ENCODE measurements at places on chromosomes 2 and 18.

DNA sequence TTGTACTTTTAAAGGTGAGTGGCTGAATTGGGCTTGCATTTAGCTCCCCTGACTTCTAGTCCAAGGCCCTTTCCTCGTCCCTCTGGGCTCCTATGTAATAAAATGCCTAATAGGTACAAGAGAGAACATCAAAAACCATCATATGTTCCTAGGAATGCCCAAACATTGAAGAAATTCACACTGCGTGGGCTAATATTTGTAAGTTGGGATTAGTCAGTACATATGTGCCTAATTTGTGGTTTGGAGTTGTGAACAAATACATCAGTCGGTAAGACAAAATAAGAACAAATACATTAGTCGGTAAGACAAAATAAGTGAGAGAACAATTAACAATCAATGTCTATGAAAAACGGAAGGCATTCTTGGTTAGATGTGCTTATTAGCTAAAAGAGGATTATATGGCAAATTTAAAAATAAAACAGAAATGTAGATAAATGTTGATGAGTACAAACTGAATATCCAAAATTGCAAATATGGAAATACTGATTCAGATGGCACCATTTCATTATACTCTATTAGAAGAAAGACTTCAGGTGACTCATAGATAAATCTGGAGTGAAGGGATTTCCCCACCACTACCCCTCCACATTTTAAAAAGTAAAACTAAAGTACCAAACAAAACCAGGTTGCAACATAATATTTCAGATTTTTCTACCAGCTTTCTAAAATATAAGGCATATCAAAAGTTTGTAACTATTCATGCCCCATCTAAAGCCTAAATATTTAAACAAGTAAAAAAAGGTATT, 325.4 kb downstream of the ZEB2 start:
- DNase-seq, result no peak

DNA sequence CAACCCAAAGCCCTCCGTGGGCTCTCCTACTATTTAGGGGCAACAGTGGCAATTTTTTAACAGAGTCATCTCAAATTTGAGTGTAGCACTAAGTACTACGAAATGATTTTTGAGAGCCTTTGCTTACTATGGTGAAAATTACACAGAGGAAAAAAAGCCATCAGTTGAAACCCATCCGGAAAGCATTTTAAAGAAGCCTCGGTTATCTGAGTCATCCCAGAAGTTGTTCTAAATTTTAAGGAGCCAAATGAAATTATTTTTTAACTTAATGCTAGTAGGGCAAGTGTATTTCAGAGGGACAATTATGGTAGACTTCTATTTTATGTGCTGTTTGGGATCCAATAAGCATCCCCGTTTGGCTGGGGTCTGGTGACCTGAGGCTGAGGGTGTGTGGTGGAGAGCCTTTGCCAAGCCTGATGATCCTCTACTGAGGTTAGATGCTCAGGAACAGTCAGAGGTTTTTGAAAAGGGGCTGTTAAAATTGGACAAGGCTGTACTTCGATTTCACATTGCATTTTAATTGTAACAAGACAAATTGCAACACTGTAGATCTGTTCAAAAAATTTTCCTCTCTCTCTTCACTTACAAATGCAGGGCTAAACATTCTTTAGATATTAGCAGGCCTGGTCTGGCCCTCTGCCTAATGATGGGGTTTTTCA, 47.0 kb downstream of the RAPGEF4 start:
- DNase-seq, result no peak

DNA sequence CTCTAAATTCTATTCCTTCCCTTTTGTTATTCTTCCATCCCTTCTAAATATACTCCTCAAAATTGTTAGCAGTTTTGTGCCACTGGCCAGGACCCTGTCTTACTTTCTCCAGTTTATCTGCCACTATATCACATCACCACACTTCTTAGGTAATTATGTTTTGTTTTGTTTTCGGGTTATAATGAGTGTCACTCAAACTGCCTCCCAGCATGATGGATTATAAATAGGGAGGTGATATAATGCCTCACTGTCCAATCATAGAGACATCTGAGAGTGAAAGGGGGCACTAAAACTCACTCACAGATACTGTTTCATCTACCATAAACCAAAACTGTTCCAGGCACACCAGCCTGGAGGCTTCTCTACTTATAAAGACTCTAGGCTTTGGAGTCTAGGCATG, 3.5 kb downstream of the RSAD2 start:
- no peak for DNase-seq

DNA sequence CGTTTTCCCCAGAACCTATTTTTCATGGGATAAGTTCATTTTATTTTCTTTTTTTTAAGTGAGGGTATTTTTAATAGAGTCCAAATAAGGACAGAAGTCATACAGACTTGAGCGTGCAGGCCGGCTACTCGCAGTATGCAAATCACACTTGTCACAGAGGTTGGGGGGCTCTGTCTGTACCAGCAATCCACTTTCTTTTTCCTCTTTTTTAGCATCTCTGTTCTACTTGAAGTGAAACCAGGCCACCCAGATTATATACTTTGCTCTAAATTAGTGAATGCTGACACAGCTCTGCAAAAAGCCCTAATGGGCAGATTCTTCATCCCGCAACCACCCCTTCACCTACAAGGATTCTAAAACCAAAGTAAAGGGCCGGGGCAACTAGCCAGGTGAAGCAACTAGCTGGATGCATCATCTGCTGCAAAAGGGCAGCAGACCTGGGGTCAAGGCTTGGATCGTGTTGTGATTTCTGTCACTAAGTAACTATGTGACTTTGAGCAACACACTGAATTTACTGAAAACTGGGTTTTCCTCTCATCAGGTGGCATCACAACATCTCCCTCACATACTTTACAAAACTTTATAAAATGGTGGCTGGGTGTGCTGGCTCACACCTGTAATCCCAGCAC, 18.4 kb downstream of the KDSR start:
- no peak for DNase-seq

DNA sequence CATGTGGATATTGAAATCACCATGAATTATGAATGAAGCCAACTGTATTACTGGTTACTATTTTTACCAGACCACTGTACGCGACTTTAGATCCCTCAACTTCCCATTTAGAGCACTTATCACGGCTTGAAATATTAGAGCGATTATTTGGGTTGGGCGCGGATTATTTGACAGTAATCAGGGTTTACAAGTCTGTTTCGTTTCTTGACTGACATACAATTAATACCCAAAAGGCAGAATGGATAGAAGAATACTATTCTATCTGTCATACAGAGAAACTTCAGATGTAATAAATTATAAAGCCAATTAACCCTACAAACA, 496 bp upstream of the NAPG start:
- no peak for DNase-seq

- DNase-seq, result no peak
These were observed 10.5 kb downstream of the SMAD2 start for GRCh38 chr18:47919916-47920315.

DNA sequence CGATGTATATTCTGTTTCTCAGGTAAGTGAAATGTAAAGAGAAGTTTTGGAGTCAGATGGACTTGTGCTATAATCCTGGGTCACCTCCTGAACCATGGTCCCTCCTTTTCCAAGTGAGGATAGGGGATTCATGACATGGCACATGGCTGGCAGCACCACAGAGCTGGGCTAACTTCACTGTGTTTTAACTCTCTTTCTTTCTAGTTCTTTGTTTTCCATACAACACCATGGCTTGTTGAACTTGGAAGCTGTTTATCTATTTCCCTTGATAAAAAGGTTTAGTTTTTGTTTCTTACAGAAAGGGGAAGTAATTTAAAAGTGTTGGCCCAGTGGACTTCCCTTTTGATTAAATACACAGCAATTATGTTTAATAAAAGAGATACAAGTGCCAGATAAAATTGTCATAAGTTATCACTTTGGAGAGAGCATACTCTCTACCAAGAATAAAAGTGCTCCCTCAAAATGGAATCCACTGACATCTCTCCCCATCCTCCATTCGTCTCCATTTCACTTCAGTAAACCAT, 90.4 kb downstream of the PLCL1 start:
- no peak for DNase-seq

DNA sequence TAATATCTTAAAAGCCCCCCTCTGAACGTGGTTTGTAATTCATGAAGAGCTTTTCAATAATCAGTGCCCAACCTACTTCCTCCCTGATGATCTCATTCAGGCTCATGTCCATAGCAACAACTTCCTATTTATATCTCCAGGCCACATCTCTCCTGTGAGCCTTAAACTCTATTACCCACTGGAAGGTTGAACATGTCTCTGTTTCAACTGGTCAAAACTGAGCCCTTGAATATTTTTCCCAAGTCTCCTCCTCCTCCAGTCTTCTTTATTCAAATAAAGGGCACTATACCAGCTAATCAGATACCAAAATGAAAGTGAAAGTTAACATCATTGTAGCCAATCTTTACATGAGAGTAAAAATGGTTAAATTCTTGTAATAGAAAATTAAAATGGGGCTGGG, 63.7 kb upstream of the ITGA4 start:
- DNase-seq, result no peak

- no peak for DNase-seq
These were observed 680.2 kb downstream of the NYAP2 start for GRCh38 chr2:226079671-226080181.

DNA sequence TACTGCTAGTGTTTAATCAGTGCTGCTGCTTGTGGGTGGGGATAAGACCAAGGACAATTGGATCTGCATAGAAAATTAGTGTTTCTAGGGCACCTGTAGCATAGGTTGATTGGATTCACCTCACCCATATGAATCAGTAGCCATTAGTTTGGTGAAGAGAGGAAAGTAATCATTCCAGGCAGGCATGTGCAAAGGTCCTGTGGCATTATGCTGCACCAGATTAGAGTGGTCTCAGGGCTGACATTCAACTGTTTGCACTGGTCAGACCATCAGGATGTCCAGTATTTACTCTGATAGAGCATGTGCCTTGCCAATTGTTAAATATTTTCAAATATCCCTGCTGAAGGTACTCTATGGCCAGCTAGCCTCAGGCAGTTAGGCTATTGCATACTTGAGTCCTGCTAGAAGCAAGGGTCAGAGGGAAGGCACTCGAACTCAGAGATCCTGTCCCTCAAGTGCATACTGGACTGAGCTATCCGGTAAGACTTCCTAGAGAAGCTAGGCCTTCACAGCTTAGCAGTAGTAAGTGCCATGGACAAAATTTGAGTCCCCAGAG, 64.7 kb downstream of the SKA1 start:
- DNase-seq, result no peak

GRCh38 chr2:165044505-165045303, 89.4 kb upstream of the SLC38A11 start:
- DNase-seq, result no peak

- no peak for DNase-seq
These were observed 1.3 kb downstream of the CIAO1 start for GRCh38 chr2:96267159-96267971.

DNA sequence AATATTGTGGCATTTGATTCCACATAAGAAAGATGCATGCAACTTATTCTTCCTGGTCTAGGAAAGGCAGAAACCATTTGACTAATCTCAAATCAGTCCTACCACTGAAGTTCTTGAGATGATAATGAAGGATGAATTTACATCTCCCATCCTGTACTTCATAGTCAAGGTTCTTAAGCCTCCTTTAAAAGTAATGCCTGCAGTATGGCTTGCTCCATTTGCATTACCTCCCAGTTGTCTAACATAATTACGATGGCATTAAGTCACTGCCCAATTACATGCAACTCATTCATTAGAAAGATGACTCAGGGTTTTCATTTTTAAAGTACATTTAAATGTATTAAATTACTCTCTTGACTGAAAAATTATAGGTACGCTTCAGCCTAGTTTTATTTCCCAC, 32.2 kb downstream of the THADA start:
- DNase-seq, result no peak

DNA sequence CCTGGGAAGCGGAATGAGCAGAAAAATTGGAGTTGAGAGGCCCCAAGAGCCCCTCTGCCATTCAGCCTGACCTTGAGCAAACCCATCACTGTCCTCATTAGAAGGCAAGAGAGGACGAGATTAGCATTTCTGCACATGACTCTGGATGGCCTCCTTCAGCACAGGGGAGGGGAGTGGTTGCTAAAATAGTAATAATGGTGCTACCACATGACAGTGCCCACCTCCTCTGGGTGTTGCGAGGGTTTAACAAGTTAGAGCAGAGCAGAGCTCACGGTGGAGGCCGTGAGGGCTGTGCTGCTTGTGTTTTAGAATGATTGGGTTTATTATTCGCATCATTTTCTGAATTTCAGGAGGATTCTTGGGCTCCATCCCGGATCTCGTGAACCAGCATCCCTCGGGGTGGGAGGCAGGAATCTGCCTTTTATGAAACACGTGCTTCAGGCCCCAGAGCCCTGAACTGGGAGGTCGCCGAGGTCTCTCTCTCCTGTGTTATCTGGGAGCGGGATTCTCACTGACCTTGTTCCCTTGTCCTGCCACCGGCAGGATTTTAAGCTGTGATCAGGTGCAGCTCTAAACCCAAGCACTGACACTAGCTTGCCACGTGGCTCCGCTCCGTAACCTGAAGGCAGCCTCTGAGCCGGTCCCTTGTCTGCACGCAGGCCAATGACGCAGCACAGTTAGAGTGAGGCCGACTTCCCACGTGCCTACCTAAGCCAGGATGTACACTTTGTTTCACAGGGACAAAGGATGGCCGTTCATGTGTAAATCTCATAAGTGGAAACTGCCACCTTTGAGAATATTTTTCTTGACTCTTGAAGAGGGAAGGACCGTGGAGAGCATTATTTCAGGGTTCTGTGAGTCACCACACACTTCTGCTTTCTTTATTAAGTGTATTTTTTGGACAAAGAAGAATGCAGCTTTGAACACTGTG, 142.3 kb downstream of the ACOXL start:
- DNase-seq, result no peak

GRCh38 chr2:7632420-7632819, 715.2 kb downstream of the RNF144A start:
- no peak for DNase-seq

DNA sequence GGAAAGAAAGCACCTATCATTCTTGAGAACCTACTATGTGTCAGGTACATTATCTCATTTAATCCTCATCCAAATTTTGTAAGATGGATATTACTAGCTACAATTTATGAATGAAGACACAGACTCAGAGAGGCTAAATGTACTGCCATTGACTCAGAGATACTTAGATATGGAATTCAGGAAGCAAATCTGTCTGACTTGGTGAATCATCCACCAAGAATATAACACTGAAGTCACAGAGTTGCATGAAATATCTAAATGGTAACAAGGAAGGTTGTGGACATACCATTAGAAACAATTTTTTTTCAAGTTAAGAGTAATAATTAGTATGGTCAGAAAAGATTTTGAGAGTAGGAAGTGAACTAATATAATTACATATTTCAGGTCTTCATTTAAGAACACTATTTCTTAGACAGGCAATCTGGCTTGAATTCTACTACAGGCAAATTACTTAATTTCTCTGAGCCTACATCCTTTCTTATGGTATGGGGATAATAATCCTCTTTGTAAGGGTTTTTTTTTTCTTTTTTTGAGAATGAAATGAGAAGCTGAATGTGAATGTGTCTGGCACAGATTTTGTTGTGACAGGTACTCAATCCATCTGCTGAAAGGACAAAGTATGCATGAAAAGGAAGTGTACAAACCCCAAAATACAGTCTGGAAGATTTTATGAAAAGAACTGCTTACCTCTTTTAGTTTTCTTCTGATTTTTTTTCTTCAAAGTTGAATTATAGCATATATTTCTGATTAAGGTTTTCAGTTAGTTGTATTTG, 14.8 kb upstream of the C2orf66 start:
- DNase-seq, result no peak

Data from cerebellar nuclear complex (tissue), 1 donor.